ENCODE measurements at places on chromosomes 6 and 20. TPM values are rescaled to one million over a fixed set of nuclear protein-coding genes. Genes with fewer than 3 reads are reported as not detected.

DNA sequence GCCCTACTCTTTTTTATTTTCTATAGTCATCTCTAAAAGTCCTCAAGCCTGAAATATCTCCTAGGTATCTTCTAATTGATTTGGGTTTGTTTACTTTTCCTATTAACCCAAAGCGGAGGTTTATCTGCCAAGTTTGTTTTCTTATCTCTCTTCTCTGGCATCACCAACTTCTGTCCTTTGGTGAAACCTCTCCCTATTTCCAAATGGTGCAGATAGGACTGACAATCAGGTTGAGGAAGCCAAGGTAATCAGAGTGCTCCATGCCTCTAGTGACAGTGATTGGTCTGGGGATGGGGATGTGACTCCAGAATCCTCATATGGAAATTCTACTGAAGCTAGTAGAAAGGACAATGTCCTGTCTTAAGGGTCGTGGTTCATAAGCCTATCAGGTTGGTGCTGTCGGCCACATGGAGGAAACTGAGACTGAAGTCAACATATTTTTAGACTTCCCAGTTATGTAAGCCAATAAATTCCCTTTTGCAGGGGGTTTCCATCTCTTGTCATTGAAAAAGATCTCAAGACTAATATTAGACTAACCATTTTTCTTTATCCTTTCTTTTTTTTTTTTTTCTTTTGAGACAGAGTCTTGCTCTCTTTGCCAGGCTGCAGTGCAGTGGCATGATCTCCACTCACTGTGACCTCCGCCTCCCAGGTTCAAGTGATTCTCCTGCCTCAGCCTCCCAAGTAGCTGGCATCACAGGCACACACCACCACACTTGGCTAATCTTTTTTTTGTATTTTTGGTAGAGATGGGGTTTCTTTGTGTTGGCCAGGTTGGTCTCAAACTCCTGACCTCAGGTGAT, 28.0 kb downstream of the KIF6 start:
- no peak for DNase-seq

GRCh38 chr6:123990376-123990775, 186.7 kb downstream of the NKAIN2 start:
- no peak for DNase-seq

DNA sequence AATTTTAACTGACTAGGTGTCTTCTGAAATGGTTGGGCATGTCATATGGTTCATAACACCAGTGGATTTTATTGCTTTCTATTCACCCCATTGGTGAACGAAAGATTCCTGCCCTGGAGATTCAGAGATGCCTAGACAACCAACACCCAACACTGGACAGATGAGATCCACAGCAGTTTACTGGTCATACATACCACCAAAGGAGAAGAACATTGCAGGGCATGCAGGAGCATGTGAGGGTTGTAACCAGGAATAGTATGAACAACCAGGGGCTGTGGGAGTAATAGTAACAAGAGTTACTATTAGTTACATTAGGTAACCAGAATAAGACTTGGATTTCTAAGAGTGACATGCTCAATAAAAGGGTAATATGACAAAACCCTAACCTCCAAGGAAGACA, 77.8 kb upstream of the FABP7 start:
- no peak for DNase-seq

- no peak for DNase-seq
These were observed 151.5 kb upstream of the GJE1 start for GRCh38 chr6:141981190-141981589.

DNA sequence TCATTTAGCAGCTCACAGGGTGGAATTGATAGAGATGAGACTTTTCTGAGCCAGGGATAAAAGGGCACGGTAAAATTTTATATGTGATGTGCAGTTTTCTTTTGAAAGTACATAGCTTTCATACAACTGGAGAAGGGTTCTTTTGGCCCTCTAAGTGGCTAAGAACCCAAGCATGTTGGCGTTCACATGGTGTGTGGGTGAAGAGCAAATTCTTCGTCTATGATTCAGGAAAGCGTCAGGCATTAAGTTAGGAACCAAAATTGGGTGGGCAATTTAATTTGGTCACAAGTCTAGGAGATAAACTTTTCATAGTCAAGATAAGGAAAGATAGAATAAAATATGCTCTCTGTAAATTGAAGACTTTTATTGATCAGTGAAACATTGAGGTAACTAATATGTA, 153.9 kb downstream of the UTRN start:
- DNase-seq = no peak

- peak; percentile 39 for DNase-seq
These were observed 20.7 kb downstream of the DYNLRB1 start for GRCh38 chr20:34536798-34537394.

DNA sequence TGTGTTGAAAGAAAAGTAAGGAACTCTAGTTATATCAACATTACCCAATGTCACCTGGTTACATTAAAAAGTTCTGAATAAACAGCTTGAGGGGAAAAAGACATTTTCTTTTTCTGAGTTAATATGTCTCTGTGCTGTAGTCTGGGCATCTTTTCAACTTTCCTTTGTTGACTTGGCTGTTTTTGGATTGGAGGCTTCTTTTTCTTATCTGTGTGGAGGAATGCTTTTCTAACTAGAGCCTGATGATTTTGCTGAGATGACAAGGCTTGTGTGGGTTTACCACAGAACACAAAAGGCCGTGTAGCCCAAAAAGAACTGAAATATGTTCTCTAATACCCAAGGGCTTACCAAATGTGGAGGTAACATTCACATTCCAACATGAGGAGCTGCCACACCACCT, 161.8 kb downstream of the KCNQ5 start:
- no peak for DNase-seq

DNA sequence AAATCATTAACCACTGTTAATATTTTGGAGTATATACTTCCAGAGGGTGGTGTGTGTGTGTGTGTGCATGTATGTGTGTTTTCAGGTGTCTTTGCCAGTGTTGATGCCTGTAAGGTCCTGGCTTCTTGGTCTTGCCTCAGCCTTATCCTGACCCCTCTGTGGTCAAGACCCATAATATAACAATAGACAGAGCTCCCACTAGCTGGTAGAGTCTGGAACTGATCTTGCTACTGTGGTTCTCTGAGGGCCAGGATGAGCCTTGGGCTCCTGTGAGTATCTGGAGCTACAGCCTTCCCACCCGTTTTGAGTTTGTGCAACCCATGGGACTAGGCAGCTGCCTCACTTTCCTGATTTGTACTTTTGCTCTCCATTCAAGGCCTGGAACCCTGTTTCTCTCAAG, 191.0 kb downstream of the IBTK start:
- no peak for DNase-seq

- peak; percentile 42 for DNase-seq
These were observed 180.4 kb downstream of the BTBD9 start for GRCh38 chr6:38459291-38459690.

DNA sequence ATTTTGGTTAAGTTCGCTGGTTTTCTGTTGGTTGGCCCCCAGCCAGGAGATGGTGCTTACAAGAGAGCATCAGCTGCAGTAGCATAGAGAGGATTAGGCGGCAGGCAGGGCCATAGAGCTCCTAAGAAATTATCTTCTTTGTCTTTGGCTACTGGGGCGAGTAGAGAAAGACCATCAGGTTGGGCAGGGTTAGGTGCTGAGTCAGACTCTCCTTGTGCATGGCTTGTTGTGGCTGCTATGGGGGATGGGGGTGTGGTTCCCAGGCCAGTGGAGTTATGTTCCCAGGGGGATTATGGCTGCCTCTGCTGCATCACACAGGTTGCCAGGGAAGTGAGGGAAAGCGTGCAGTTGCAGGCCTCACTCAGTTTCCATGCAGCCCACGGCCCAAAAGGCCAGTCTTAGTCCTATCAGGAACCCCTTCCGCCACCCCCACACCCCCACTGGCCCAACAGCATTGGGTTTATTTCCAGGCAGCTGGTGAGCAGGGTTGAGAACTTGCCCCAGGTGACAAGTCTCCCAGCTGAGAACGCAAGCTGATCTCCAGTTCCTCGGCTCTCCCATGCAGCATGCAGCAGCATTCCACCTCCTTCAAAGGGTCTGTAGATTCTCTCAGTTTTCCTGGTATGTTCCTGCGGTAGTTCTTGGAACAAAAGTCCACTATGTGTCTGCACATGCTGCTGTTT, 243.7 kb downstream of the UTRN start:
- DNase-seq = peak; percentile 34

DNA sequence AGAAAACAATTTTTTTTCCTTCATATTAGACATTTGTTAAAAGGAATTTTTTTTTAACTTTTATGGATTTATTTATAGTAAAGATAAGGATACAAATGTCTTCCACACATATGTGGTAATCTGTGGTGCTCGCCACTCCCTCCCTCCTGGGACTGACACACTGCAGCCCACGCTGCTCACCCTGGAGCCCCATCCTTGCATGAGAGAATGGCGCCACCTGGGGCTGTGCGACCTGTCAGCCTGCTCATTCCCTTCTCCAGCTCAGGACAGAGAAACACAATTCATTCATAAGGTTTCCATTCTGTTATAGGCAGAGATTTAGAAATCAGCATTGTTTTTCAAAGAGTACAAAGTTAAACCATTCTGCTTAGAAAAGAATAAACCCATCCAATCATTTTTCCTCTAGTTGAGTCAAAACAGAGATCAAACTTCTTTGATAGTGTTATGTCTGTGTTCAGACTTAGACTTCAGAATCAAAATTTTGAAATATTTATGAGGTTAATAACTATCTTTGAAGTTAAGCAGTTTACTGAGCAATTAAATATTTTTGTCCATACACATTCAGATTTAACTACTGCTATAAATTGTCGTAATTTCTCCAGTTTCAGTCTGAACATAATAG, 42.8 kb upstream of the DYNLRB1 start:
- peak; percentile 77 for DNase-seq

DNA sequence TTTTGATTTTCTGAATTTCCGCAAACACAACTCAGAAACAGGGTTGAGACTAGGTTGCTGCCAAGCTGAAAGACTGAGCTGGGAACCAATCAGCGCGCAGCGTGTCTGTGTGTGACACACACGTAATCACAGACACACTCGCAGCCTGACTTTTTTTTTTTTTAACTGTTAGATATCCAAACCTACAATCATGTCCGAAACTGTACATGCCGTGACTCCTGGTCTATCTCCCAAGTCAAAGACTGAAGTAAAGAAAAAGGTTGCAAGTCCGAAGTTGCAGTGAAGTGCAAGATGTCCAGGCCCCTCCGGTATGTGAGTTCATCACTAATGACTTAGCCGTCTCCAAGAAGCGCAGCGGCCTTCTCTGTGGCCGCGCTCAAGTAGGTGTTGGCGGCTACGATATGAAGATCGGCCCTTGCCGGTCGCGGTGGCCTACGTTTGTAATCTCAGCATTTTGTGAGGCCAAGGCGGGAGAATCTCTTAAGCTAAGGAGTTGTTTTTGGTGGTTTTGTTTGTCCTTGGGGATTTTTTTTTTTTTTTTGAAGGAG, 108.2 kb downstream of the HFE start:
- DNase-seq = peak; percentile 96

- DNase-seq = peak; percentile 67
These were observed 36.4 kb upstream of the UTRN start for GRCh38 chr6:144248476-144249301.

GRCh38 chr6:17816921-17817611, 110.3 kb upstream of the NUP153 start:
- peak; percentile 36 for DNase-seq

- no peak for DNase-seq
These were observed 875.6 kb downstream of the QKI start for GRCh38 chr6:164290101-164290500.

- DNase-seq = no peak
These were observed 4.3 kb upstream of the SYNDIG1 start for GRCh38 chr20:24465159-24465558.

- DNase-seq = no peak
These were observed 81.7 kb downstream of the YTHDF1 start for GRCh38 chr20:63134201-63134612.

- peak; percentile 96 for DNase-seq
These were observed 277.0 kb downstream of the CDKAL1 start for GRCh38 chr6:20811109-20811761.

DNA sequence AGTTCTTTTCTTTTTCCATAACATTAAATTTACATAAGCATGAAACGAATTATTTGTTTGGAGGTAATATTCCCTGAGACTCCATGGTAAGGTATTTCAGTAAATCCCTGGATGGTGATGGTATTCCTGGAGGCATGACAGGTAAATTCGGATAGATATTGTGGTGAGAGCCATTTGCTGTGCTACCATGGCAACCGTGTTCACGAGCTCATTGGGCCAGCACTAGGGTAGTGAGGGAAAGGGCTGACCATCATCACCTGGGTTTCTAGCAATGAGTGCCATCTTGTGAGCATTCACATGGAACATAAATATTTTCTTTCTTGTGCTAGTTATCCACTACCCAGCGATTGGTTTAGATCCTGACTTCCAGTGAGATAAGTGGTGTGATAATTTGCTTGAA, 51.9 kb upstream of the GNRH2 start:
- no peak for DNase-seq

DNA sequence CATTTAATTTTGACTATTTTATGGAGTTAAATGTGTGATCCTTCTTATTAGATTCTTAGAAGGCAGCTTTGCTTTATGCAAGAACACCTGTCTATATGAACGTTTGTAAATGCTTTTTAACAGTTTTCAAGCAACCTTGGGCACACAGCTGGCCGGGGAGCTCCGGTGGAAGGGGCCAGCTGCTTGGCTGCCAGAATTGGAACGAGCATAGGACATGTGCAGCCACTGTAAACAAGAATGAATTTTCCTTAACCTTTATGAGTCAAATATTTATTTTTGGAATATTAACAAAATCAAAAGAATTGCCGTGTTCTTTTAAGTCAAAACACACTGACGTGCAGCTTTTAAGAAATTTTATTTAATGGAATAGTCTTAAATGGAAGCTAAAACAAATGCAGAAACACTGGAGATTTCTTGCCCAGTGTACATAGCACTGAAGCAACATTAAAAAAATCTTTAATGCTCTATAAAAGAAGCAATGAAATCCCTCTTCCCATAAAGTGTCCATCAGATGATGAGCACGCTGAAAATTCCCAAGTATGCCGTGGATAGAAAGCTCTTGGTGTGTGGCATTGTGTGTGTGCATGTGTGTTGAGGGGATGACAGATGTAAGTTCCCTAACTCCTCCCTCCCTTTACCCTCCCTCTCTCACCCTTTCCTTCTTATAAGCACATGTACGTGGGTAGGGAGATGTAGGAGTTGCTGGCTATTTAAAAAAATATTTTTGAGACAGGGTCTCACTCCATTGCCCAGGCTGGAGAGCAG, 208.9 kb upstream of the EXOC2 start:
- DNase-seq = no peak

Gene JAG1
- total RNA-seq = 12.1 TPM

Gene STMND1
- total RNA-seq = not detected

Gene EPPIN
- not detected for total RNA-seq

Gene VGLL2
- total RNA-seq = not detected

Gene NRSN1
- total RNA-seq = not detected

Gene LAMA5
- total RNA-seq = 35.1 TPM

Gene C20orf144
- total RNA-seq = under 0.01 TPM

Gene NOTCH4
- 1.6 TPM for total RNA-seq

Gene TINAG
- not detected for total RNA-seq

Gene BCAS1
- under 0.01 TPM for total RNA-seq
